ENCODE measurements at places on chromosomes 12 and 14.

GRCh38 chr12:62146318-62146717 lies 113.9 kb upstream of the USP15 start:
- no peak for DNase-seq

DNA sequence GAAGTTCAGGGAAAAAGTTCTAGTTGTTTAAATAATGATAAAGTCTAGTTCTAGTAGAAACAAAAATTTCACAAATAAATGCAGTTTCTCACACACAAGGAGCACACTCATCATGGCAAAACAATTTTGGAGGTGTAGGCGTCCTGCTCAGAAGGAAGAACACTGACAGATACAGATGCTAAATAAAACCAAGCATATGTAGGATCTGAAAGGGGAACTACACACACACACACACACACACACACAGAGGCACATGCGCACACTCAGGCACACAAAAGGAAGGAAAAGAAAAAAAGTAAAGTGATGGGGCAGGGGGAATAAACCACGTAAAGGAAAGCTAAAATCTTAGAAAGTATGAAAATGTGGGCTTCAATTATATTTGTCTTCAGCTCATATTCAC lies 117.7 kb downstream of the SOX5 start:
- DNase-seq, result no peak

GRCh38 chr14:92153581-92153980 lies 31.8 kb downstream of the CPSF2 start:
- DNase-seq, result no peak

- DNase-seq, result no peak
Measured at GRCh38 chr12:1592444-1593173, 1.8 kb downstream of the FBXL14 start.

DNA sequence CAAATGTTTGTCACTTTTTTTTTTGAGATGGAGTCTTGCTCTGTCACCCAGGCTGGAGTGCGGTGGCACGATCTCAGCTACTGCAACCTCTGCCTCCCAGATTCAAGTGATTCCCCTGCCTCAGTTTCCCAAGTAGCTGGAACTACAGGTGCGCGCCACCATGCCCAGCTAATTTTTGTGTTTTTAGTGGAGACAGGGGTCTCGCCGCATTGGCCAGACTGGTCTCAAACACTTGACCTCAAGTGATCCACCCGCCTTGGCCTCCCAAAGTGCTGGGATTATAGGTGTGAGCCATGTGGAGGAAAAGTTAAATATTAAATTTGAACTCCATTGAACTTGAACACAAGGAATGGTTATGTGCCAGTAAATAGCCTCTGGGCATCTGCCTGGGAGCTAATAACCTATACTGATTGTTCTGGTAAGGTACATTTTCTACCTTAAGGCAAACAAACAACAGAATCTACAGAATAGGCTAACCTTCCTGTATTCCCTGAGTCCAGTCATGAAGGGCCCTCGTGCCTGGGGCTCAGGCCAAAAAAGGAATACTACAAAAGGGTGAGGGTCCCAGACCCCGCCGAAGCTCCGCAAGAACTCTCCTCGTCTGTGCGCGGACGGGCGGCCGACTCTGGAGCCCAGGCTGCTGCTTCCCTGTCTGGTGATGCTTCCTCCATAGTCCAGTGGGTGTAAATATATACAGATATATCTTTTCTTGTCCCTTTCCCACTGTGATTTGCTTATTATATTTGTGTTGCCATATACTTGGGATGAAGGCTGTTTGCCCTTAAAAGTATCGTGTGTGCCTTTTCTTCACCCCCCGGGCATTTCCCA lies 74.0 kb upstream of the EIF5 start:
- DNase-seq, result no peak

DNA sequence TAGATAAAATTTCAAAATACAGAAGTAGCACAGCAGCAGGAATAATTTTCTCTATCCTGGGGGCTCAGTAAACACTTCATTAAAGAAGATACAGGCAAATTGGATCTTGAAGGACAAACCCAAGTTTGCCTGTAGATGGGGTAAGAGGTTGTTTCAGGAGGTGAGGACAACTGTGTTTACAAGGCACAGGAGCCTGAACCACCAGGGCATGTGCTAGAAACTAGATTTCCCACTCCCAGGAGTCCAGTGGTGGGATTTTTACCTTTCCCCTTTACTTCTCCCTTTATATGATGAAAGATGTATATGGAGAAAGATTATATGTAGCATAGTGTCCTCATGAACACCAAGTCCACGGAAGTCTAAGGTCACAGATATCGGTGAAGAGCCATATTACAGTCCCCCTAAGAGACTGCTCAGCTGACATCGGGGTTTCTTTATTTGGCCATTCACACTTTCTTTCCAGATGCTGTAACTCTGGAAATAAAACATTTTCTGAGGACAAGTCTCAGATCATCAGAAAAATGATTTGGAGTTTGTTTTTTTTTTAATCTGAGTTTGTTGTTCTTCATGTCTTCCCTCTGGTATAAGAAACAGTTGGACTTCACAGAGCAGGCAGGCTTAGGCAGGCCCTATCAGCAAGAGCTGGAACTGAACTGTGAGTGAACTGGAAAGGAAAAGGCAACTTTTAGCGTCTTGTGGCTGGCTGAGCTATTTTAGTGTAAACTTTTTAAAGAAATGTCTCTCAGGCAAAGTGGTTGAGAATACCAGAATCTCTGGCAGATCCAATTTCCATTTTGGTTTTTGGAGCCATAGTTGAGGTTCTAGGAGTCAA lies 8.0 kb upstream of the EVL start:
- DNase-seq, result no peak

- DNase-seq, result no peak
Measured at GRCh38 chr14:92798811-92799210, 4.7 kb downstream of the GOLGA5 start.

DNA sequence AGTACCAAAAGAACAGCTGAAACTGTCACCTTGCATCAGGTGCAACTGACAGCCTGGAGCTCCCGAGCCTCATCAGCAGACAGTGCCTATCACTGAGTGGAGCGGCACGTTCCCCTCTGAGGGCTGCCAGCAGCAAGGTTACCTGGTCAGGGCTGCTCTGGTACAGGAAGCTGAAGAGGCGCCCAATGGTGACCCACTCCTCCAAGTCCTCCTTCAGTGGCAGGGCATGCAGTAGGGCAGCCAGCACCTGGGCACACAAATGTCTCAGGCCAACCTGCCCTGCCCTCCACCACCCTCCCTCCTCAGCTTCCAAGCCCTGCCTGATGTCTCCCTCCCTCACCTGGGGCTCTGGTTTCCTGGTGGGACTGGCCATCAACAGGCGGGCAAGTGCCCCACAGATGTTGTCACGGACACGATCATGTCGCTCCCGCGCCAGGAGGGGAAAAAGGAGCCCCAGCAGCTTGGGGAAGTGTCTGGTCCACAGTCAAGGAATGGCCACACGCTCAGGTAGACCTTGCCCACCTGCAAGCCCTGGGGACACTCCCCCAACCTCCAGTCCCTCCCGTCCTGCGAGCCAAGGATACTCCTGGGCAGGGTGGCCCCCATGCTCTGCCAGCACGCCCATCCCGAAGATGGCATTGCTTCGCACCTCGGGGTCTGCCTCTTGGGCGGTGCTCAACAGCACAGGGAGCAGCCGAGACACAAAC lies 7.1 kb downstream of the IPO4 start:
- DNase-seq, result no peak

GRCh38 chr14:35243956-35244355 lies 48.2 kb upstream of the PSMA6 start:
- no peak for DNase-seq

DNA sequence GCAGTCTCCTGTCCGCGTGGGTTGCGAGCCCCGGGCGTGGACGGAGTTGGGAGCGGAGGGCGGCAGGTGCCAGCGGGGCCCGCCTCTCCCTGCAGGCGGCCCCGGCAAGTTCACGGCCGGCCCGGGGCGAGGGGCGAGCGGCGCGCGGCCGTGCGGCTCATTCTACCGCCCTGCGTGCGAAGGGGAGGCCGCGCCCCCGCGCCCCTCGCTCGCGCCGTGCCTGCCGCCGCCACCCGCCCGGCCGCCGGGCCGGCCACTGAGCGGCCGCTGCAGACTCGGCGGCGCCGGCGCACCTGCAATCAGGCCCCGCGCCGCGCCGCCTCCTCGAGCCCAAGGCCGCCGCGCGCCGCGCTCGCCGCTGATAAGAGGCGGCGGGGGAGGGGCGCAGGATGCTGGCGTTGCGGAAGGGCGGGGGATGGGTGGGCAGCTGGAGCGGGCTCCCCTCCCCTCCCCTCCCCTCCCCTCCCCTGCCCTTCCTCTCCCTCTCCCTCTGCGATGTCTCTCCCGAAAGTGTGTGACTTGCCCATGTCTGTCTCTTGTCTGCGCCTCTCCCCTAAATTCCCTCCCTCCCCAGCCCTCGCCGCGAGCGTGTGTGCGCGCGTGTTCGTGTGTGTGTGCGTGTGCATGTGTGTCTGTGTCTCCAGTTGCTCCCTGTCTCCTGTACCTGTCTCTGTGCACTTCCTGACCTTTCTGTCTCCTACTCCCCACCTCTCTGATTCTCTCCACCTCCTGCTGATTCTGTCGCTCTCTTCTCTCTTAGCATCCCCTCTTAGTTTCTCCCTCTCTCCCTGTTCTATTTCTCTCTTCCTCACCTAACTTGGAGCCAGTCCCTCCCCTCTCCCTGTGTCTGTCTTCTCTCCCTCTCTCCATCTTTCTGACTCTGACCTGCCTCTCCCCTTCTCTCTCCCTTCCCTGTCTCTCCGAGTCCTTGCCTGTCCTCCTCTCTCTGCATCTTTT lies 768.1 kb upstream of the TBX3 start:
- DNase-seq, result no peak

DNA sequence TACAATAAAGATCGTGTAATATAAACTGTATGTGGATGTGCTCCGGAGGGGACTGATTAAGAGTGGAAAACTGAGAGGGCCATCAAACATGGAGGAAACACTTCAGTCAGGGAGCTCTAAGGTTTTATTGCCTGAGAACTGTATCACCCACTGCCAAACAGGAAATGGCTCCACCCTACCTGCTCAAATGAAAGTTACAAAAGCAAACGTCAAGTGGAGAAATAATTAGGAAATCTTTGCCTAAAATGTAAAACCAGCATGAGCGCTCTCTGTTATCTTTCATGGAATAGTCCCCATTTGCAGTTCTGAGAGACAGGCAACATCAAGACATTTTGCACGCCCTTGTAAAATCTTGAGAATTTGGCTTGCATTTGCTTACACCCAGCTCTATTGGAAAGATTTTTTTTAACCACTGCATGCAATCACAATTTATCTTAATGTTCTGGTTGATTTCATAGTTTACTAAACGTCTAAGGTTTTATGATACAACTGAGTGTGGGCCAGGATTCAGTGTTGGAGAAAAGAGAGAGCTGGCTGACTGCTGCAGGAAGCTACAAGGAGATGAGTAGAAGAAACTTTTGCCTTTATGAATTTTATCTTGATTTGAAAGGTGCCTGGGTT lies 344.0 kb upstream of the PRICKLE1 start:
- no peak for DNase-seq

- DNase-seq, result peak; percentile 66
Measured at GRCh38 chr12:7150841-7151240, 20.7 kb downstream of the CLSTN3 start.

GRCh38 chr12:124345795-124346194 lies 50.9 kb downstream of the RFLNA start:
- no peak for DNase-seq

GRCh38 chr12:67647181-67647798 lies 1.3 kb upstream of the DYRK2 start:
- DNase-seq, result peak; percentile 79

- DNase-seq, result peak; percentile 96
Measured at GRCh38 chr14:103121846-103122584, 1.2 kb upstream of the TNFAIP2 start.

DNA sequence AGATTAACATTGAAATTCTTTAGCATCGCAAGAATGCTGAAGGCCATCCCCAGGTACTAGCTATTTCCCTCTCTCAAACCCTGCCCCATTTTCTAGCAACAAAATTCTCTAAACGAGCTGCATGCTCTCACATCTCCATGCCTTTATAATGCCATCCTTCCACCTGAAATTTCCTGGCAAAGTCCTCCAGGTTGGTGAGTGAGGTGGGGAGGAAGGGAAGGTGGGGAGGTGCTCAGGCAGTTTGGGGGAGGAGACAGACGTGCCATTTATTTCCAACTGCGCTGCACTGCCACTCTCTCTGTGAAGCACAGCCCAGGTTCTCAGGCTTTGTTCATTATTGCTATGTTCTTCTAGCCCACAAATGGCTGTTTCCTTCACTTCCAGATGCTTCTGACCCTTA lies 208.4 kb downstream of the PAWR start:
- no peak for DNase-seq

DNA sequence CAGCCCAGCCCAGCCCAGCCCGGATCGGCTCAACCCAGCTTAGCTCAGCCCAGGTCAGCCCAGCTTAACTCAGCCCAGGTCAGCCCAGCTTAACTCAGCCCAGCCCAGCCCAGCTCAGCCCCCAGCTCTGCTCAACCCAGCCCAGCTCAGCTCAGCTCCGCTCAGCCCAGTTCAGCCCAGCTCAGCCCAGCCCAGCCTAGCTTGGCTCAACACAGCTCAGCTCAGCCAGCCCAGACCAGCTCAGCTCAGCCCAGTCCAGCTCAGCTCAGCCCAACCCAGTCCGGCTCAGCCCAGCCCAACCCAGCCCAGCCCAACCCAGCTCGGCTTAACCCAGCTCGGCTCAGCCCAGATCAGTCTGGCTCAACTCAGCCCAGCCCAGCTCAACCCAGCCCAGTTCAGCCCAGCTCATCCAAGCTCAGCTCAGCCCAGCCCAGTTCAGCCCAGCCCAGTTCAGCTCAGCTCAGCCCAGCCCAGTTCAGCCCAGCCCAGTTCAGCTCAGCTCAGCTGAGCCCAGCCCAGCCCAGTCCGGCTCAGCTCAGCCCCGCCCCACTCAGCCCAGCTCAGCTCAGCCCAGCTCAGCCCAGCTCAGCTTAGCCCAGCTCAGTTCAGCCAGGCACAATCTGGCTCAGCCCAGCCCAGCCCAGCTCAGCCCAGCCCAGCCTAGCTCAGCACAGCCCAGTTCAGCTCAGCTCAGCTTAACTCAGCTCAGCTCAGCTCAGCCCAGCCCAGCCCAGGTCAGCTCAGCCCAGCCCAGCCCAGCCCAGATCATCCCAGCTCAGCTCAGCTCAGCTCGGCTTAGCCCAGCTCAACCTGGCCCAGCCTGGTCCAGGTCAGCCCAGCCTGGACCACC lies 331.7 kb downstream of the TMEM121 start:
- DNase-seq, result peak; percentile 74

GRCh38 chr14:105430042-105430441 lies 10.4 kb downstream of the MTA1 start:
- DNase-seq, result no peak

DNA sequence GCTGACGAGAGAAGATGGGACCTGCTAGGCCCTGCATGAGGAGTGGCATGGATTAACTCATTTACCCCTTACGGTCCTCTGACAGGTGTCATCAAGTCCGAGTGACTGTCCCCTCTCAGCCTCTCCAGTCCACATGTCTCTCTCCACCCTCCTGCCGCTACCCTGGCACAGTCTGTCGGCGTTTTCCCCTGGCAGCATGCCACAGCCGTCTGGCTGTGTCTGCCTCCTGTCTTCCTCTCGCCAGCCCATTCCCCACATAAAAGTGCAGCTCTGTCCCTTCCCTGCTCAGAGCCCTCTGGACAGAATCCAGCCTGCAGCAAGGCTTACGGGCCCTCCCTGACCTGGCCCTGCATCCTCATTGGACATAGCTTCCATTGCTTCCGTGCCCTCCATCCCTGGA lies 45.6 kb downstream of the UBE3B start:
- DNase-seq, result peak; percentile 62
